ENCODE measurements at places on chromosomes 5 and 9.
A peak's percentile ranks its signal among the peaks of the same experiment; 100 is the strongest.

- no peak for DNase-seq
These were observed 112.3 kb downstream of the VCAN start for GRCh38 chr5:83583859-83584258.

DNA sequence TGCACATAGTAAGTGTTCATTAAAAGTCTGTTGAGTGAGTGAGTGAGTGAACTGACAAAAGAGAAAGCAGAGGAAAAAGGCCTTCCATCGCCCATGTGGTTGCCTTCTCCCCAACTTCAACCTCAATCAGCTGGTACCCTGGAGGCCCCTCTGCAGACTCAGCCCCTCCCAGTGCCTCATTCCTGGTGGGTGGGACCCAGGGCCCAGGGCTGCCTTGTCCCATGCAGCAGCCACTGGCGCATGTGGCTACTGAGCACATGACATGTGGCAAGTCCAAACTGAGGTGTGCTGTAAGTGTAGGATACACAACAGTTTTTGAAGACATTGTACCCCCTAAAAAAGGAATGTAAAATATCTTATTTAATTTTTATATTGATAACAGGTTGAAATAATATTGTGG is 29.6 kb downstream of the NDUFA8 start:
- DNase-seq, result no peak

DNA sequence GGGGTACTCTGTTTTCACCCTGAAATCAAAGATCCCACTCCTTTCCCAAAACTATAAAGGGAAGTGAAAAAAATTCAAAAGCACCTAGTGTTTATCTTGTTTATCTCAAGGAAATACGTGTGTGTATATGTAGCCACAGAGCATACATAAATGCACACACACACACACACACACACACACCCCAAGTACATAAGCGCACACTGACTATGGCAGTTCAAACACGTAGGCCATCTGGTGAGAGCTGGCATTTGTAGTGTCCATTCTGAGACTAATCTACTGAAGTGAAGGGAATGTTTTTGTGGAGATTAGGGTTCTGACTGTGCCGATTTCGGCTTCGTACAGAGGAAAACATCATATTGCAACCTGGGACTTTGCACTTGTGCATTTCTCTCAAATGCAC is 451.7 kb downstream of the BNC2 start:
- DNase-seq, result no peak

DNA sequence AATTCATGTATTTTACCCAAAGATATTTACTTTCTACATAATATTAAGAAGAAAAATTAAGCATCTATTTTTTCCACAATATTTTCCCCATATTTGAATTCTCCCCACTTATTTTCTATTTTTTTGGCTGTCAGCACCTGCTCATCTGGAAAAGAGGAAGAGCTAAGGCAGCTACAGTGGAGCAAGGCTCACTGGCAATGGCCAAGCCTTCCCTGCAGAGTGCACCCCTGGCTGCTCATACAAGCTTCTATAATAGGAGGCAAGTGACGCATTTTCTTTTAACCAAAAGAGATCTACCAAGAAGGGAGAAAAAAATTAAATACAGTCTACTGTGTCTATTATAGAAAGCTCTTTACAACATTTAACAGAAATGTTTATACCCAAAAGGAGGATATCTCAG is 72.5 kb downstream of the AUH start:
- DNase-seq, result no peak

- DNase-seq, result no peak
These were observed 89.2 kb downstream of the PDE6A start for GRCh38 chr5:149855366-149855765.

- DNase-seq, result no peak
These were observed 130.1 kb downstream of the GPBP1 start for GRCh38 chr5:57303985-57304384.

DNA sequence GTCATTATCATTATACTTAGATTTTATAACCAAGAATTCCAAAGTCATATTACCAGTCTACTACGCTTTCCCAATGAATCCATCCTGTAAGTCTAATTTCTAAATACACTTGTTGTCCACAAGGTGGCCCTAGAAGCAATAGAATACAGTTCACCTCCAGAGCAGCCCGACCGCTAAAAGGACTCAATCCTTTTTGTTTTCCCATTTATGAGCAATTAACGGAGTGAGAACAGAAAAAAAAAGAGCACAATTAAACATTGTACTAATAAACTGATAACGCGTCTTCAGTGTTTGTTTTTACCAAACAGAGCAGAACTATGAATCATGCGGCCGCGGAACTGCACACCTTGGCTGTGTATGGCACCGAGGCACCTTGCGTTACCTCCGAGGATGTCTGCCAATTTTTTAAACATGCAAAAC is 160.7 kb upstream of the DAPK1 start:
- peak; percentile 22 for DNase-seq

GRCh38 chr9:109639674-109640579 is 140.1 kb upstream of the PALM2AKAP2 start:
- DNase-seq, result no peak

DNA sequence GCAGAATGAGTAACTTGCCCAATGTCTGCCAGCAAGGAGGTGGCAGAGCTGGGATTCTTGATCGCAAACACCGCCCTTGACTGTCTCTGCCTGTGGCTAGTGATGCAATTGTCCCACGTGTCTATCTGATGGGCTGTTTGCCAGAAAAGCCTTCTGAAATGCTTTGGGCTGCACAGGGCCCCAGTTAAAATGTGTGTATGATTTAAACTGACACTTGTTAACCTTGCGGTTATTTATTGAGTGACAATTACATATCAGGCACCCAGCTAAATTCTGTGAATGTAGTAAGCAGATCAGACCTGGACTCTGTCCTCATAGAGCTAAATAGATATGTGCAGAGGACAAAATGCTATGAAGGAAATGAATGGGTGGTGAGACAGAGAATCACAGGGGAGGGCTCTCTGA is 11.6 kb upstream of the IL12B start:
- DNase-seq, result peak; percentile 93

- DNase-seq, result peak; percentile 51
These were observed 6.9 kb downstream of the GMCL2 start for GRCh38 chr5:178180141-178180863.

DNA sequence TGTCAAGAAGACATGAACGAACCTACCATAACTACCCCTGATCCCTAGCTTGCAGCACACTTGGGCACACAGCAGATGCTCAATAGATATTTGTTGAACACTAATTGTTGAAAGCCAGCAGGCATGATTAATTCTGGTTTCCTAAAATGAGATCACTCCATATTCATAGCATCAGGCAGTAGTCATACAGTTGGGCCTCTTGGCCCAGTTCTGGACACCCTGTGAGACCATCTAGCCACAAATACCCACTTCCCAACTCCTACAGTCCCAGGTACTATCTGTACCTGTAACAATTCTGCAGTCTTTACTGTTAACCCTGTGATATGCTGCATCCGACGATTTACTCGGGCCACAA is 24.2 kb downstream of the P4HA2 start:
- DNase-seq, result no peak

- no peak for DNase-seq
These were observed 545.8 kb upstream of the ARRDC3 start for GRCh38 chr5:91928754-91929521.

- DNase-seq, result no peak
These were observed 146.5 kb downstream of the MEF2C start for GRCh38 chr5:88736494-88736893.

DNA sequence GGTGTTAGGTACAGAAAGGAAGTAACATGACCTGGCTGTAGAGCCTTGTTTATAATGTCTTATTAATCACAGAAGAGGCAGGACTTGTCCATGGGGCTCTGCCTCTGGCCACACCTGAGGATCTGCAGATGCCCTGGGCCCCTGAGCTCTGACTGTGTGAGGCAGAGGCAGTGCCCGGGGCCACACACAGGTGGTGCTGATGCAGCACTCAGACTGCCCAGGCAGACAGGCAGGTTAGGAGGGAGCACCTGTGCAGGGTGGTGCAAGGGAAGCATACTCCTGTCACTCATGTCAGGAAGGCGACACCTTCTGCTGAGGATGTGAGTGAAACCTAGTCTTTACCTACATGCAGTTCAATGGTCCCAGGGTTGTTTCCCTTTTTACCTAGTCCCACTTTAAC is 88.7 kb downstream of the CFAP90 start:
- peak; percentile 37 for DNase-seq

DNA sequence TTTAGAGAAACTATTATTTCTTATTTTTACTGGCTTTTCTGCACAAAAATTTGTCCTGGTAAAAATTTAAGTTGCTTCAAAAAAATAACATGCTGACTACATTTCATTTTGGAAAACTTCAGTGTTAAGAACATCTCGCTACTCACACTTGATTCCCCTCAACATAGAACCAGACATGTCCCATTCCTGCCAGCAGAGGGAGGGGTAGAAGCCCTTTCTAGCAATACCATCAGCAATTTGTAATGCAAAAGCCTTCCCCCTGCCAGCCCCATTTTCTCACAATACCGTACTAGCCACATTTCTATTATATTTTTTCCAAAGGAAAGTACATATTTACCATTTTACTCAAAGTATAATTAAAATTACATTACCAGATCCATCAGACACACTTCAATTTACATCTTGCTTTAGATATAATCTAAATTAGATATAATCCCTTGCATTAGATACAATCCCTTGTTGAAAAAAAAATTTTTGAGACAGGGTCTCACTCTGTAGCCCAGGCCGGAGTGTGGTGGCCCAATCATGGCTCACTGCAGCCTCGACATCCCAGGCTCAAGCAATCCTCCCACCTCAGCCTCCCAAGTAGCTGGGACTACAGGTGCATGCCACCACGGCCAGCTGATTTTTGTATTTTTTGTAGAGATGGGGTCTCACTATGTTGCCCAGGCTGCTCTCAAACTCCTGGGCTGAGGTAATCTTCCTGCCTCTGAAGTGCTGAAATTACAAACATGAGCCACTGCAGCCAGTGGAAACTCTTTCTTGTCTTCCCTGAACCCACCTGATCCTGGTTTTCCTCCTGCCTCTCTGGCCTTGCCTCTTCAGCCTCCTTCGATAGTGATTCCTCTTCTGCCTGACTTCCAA is 39.6 kb upstream of the IDNK start:
- DNase-seq, result peak; percentile 51

- DNase-seq, result no peak
These were observed 3.8 kb downstream of the TCF7 start for GRCh38 chr5:134118212-134118835.

- no peak for DNase-seq
These were observed 57.4 kb downstream of the SEMA4D start for GRCh38 chr9:89440548-89440947.

DNA sequence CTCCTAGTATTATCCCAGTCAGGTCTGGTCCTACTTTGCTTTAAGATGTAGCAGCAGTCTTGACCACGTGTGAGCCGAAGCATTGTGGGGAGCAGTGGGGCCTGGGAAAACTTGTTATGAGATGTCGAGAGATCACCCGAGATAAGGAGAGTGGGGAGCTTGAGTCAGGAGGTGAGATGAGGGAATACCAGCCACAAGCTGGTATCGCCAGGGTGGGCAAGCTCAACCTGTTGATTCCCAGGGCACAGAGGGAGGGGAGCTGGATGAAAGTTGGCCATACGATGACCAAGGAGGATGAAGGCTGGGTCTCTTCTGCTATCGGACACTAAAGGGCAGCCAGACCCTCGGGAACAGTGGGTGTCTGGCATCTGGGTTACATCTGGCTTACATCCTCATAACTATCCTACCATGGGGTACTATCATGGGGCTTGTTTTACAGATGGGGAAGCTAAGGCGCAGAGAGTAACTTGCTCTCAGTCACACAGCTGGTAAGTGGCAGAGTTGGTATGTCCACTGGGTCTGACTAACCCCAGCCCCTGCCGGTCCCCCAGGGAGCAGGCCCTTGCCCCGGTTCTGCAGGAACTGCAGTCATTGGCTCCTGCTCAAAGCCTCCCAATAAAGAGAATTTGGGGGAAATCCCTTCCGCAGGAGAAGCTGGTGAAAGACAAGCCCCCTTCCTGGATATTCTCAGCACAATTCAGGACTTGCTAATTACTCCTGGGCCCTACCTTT is 13.4 kb upstream of the TIFAB start:
- no peak for DNase-seq

GRCh38 chr9:33709269-33709668 is 86.1 kb upstream of the PRSS3 start:
- DNase-seq, result no peak

- no peak for DNase-seq
These were observed 87.4 kb downstream of the PSD2 start for GRCh38 chr5:139882961-139883539.

GRCh38 chr5:87853541-87853940 is 415.1 kb downstream of the TMEM161B start:
- DNase-seq, result no peak

DNA sequence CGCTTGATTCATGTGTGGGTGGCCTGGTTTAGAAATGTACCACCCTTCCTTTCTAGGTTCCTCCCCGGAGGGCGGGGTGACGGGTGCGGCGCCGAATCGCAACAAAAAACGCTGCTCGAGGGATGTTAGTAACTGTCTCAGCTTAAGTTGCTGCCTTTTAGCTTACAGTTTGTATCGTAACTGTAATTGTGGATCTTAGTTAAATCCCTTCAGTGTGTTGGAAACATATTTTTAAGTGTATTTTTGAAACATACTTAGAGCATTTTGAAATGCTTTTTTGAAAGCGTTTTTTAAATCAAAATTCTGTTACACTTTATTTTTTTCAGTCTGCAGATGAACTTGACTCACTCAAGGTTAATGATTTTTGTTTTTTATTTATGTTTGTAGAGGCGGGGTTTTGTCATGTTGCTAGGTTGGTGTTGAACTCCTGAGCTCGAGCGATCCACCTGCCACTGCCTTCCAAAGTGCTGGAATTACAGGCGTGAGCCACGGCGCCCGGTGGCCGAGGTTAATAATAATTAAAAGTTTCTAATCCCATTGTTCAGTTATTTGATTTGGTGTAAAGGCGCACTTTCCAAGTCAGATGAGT is 997 bp upstream of the CHD1 start:
- no peak for DNase-seq

GRCh38 chr9:37284636-37285035 is 137.9 kb upstream of the GRHPR start:
- no peak for DNase-seq

DNA sequence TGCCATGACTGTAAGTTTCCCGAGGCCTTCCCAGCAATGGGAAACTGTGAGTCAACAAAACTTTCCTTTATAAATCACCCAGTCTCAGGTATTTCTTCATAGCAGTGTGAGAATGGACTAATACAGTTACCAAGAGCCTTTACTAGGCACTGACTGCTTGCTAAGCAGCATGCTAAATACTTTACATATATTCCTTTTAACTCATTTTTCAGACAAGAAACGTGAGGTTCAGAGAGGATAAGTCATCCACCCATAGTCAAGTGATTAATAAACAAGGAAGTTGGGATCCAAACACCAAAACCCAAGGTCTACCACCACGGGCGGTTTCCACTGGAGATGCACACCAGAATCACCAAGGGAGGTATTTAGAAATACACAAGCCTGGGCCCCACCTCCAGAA is 50.8 kb downstream of the GABBR2 start:
- DNase-seq, result no peak

- DNase-seq, result peak; percentile 79
These were observed 283.9 kb upstream of the ANKRD55 start for GRCh38 chr5:56517011-56517416.
